GM10248 (cell line): ENCODE measurements at places on chromosomes 2 and 18.

GRCh38 chr2:176071330-176072291, 12.2 kb downstream of the EVX2 start:
- no peak for DNase-seq

DNA sequence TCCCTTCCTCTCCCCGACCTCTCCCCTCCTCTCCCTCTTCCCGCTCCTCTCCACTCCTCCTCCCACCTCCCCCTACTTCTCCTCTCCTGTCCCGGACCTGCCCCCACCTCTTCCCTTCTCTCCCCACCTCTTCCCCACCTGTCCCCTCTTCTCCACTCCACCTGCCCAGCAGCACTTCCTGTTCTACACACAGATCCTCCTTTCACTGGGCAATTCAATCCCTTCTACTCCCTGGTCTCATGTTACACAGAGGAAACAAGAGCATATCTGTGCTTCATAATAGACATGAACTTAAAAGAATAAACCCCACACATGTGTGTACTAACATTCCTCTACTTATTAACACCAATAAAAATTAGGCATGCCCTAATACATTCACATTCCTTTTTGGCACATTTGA, 34.8 kb downstream of the TIMM21 start:
- no peak for DNase-seq

DNA sequence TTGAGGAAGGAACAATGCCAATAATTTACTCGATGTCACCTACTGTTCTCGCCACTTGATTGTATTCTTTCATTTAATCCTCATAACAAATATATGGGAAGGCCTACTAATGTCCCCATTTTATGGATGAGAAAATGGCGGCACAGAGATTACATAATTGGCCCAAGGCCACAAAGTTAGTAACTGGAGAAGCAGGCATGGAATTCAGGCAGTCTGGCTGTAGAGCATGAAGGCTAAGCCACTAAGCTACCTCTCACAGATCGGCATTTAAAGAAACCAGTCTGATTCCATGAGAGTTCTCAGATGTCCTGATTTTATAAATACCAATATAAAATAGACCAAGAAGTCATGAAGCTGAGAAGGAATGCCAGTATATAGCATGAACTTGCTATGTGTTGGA, 121.8 kb upstream of the EPAS1 start:
- DNase-seq, result no peak

GRCh38 chr18:57953883-57954282, 90.1 kb upstream of the NEDD4L start:
- DNase-seq, result no peak

- DNase-seq, result no peak
These were observed 196.1 kb downstream of the AGPS start for GRCh38 chr2:177588671-177589070.

- no peak for DNase-seq
These were observed 218.7 kb downstream of the SLC4A10 start for GRCh38 chr2:161842736-161843433.

DNA sequence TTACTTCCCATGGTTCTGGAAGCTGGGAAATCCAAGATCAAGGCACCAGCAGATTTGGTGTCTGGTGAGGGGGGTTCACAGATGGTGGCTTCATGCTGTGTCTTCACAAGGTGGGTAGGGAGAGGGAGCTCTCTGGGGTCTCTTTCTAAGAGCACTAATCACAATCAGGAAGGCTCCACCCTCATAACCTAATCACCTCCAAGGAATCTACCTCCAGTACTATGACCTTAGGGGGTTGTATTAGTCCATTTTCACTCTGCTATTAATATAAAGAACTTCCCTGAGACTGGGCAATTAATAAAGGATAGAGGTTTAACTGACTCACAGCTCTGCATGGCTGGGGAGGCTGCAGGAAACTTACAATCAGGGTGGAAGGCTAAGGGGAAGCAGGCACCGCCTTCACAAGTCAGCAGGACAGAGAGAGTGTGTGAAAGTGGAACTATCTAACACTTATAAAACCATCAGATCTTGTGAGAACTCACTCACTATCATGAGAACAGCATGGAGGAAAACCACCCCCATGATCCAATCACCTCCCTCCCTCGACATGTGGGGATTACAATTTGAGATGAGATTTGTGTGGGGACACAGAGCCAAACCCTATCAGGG, 17.6 kb downstream of the TBC1D8 start:
- no peak for DNase-seq
